ENCODE measurements at places on chromosomes 2 and 18.
A peak's percentile ranks its signal among the peaks of the same experiment; 100 is the strongest.

DNA sequence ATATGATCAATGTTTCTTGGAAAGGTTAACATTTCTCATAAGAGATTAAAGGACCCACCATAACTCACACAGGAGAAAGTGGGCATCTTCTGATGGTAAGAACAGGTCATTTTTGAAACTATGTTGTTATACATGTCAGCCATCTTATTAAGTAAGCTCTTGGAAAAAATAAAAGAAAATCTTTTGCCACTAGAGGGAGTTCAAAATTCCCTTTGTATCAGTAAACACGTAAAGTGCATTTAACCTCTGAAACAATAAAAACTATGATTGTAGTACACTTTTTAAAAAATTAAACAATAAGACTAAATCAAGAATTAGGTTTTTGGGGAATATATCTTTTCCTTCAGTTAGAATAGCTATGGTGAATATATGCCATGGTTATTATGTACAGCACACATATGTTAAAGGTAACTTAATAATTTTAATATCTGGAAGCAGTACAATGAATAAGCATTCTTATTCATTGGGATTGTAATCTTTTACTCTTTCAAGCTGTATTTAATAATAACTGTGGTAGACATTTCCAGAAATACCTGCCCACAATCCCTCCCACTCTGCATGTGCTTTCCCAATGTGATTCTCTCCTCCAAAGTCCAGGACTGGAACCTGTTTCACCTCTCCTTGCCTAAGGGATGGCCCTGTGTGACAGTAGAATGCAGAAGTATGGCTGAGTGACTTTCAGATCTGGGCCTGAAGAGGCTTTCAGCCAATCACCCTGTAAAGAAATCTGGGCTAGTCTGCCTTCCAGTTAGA lies 64.2 kb downstream of the RBMS1 start:
- DNase-seq: peak; percentile 0

DNA sequence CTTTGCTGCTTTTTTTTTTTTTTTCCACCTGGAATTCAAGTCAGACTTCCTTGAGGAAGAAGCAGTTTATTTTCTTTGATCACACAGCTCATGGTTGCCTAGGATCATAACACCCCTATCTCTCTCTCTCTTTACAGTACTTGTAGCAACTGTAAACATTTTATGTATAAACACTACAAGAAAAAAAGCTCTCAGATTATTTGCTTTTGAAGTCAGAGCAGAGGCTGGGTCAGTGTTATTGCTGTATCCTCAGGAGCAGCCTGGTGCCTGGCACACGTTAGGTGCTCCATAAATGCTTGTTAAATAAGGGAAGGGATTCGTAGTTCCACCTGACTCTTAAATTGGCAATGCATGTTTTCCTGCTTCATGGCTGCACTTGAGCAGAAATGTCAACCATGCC lies 221.2 kb downstream of the TGIF1 start:
- peak; percentile 14 for DNase-seq

DNA sequence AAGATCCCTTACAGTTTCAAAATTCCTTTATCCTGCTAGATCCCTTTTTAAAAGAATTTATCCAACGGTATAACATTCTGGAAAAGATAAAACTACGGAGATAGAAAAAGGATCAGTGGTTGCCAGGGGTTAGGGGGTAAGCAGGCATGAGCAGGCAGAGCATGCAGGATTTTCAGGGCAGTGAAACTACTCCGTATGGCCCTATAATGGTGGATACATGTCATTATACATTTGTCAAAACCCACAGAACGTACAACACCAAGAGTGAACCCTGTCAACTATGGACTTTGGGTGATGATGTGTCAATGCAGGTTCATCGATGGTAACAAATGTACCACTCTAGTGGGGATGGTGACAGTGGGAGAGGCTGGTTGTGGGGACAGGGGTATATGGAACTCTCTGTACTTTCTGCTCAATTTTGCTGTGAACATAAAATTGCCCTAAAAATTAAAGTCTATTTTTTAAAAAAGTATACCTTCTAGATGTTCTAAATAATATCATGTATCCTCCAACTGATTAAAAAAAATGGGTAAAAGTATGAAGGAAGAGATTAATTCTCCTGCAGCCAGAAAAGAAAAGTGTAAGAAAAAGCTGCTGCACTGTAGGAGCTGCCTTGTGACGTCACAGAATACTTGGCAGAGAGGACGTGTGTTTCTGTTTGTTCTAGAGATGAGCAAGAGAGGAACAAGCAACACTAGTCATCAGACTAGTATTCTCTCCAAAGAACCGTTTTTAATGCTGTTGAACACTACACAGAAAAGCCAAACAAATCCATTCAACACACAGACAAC lies 23.6 kb downstream of the ANKRD44 start:
- DNase-seq: no peak

DNA sequence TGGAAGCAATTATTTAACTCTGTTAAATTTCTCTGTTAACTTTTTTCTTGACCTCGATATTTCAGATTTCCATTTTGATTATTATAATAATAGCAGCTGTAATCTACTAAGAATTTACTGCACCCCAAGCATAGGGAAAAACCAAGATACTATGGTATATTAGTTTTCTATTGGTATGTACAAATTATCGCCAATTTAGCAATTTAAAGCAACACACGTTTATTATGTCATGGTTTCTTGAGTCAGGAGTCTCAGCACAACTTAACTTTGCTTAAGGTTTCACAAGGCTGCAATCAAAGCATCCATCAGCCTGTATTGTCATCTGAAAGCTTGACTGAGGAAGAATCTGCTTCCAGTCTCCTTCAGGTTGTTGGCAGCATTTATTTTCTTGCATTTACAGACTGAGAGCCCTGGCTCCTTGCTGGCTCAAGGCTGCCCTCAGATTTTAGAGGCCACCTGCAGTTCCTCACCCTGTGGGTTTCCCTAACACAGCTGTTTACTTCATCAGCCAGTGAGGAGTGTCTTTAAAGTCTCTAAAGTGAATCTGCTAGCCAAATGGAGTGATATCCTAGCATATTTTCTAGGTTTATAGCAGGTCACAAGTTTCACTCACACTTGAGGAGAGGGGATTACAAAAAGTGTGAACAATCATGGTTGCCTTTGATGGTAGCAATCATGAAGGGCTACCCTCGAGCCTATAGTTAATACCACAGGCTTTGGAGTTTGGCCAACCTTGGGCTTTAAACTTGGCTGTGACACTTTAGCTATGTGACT lies 4.4 kb upstream of the VPS54 start:
- no peak for DNase-seq

DNA sequence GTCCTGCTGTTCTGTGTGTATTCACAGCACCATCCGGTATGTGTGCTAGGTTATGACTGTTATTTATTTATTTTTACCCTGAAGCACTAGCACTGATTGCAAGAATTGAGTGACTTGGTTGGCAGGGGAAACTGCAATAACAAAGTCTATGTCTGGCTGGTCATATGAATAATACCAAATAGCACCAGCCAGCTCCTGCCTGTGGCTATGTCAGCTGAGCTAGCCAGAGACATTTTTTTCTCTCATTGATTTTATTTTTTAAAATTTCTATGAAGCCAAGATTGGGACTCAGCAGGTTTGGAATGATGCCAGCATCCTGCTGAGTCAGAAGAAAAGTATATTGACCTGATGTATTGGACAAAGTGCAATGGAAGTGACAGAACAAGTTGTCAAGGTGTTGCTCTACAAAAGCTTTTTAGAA lies 188.5 kb upstream of the CDH2 start:
- no peak for DNase-seq

GRCh38 chr2:23606196-23606595 lies 221.2 kb downstream of the KLHL29 start:
- no peak for DNase-seq

DNA sequence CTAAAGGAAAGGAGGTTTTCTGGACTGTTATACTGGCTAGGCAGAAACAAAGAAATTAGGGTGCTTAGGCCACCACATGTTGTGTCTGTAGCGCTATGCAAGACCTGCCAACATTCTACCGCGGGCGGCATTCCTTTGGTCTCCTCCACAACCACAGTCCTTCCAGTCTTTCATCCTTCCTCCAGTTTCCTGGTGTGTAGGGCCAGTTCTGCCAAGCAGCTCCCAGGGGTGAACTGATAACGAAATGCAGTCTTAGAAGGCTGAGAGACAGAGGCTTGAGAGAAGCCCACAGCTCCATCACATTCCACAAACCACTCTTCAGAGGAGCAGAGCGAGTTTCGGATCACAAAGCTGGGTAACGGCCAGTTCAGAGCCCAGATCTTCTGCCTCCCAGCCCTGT lies 19.5 kb upstream of the CXXC1 start:
- no peak for DNase-seq

DNA sequence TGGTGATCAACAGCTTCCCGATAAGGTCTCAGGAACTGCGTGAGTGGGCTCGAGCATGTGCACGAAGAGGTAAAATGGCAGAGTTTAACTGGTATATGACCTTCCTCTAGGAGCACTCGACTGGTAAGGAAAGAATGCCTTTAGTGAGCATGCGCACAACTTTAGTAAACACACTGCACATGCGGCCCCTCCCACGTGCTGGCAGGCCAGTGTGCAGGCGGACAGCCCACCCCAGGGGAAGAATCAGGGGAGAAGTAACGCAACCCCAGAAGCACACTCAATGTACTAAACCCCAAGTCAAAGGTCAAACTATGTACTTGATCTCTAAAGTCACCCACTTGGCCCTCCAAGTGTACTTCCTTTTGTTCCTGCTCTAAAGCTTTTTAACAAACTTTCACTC lies 28.7 kb upstream of the SLC25A52 start:
- no peak for DNase-seq

DNA sequence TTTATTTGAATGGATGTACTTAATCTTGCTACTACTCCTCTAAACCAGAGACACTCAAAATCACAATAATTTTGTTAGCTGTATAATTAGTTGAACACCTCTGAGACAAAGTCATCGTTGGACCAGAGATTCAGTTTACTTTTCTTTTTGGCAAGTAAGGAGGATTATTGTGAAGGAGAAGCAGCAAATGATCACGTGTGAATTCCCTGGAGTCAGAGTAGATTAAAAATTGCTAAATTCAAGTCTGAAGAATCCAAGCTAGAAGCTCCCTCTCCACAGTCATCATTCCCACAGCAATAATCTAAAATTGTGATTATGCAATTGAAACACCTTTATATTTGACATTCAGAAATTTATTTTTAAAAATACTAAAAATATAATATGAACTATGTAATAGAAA lies 484.4 kb downstream of the CMPK2 start:
- no peak for DNase-seq

- no peak for DNase-seq
These were observed 1082.0 kb downstream of the DPP10 start for GRCh38 chr2:115524452-115524851.

- DNase-seq: no peak
These were observed 44.5 kb downstream of the DDX18 start for GRCh38 chr2:117858892-117859531.

DNA sequence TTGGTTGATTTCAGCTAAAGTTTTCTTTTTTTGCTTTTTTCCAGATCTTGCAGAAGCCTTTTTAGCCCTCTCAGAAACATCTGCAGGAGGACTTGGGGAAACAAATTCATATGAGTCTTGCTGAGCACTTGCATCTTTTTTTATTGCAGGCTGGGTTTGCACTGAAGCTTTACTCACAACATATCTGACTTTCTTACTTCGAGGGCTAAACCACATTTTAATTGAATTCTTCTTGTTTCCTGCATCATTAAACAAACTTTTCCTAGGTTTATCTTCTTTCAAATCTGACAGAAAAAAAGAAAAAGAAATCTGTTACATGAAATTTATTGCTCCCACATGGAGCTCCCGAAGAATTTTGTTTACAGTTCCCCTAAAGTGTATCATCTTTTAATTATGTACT lies 28.3 kb downstream of the BARD1 start:
- no peak for DNase-seq

GRCh38 chr2:159790323-159790722 lies 7.7 kb downstream of the CD302 start:
- no peak for DNase-seq

DNA sequence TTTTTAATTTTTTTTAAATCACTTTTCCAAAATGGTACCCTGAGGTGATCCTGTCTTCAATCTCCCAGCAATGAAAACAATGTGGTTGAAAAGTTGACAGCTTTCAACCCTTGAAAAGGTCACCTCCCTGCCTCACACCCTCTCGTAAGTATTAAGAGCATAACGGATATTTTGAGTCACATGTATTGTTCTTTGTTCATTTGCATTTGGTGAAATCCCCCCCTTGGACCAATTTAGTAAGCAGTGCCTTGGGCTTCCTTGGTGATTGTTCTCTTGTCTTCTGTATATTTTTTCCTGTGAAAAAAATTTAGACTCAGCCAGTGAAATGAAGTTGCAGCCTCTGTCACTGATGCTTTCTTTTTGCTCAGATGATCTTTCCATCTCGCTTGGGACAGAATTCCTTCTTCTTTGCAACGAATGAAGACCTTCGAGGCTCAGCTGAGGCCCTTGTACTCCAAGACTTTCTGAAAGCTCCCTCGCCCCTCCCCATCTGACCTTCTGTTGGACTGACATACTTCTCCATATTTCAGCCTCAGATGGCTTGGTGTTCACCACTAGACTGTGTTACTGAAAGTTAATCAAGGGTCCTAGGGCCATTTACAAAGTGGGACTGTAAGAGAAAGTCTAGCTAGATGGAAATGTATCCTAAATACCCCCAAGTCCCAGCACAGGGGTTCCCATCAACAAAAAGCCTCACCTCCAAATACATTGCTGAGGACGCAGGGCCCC lies 158.4 kb downstream of the BCL2 start:
- no peak for DNase-seq

DNA sequence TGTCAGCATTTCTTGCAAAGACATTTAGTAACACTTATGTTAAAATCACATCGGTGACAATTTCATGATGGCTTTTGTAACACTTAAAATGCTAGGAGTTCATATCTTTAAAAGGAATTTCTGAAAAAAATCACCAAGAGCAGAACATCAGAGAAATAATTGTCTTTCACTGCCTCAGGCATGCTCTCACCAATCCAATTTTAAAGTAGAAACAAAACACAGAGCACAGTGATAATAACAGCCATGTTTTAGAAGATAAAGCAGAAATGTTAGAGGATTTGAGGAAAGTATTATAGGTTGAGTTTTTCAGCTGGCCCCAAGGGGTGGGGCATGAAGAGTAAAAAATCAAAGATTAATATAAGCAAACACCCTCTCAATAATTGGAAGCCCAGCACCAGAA lies 1037.6 kb downstream of the DSC3 start:
- DNase-seq: no peak

DNA sequence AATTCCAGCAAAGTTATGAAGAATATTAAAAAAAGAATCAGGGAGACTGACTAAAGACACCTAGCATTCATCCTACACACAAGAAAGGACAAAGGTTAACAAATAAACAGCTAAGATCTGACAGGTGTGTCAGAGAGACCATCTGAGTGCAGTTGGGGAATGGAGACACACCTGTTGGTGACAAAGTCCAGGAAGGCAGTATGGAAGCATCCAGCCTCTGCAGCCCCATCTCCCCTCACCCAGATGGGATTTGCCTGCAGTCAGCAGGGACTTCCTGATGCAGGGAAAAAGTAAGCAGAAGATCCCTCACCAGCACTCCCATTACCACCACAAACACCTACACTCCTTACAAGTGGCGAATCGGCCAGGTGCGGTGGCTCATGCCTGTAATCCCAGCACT lies 37.9 kb downstream of the USP34 start:
- no peak for DNase-seq

- no peak for DNase-seq
These were observed 403.2 kb downstream of the THSD7B start for GRCh38 chr2:137168552-137168951.

All from NCI-H1092 treated with DMSO at 0.1 percent for 48 hours (cell line).